Stimulated activated CD4-positive, alpha-beta T cell treated with anti-CD3 and anti-CD28 coated beads, Interleukin-1b, Interleukin-23, amount 100 ng/mL, for 24 hours (primary cell): ENCODE measurements at places on chromosomes 5 and 9.

DNA sequence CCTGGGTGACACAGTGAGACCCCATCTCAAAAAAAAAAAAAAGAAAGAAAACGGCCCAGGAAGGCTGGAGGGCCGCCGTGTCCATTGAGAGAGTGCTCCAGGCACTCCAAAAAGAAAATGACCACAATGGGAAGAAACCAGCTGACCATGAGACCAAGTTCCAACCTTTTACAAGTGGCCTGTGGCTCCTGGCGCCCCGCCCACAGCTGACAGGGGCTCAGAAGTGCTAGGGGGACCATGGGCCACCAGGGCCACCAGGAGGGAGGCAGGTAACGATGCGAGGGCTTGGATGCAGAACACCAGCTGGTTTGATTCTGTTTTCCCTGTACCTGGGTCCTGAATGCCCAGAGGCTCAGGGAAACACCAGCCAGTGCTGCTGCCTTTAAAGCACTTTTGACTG, 34.6 kb downstream of the FXN start:
- no peak for DNase-seq

DNA sequence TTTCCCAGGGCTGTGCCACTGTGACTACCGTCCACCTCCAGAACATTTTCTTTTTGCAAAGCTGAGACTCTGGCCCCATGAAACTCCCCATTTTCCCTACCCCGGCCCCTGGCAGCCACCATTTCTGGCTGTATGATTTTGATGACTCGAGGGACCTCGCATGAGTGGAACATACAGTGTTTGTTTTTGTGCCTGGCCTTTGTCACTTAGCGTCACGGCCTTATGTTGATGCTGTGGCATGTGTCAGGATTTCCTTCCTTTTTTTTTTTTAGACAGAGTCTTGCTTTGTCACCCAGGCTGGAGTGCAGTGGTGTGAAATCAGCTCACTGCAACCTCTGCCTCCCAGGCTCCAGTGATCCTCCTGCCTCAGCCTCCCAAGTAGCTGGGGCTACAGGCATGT, 42.7 kb downstream of the ASS1 start:
- no peak for DNase-seq

DNA sequence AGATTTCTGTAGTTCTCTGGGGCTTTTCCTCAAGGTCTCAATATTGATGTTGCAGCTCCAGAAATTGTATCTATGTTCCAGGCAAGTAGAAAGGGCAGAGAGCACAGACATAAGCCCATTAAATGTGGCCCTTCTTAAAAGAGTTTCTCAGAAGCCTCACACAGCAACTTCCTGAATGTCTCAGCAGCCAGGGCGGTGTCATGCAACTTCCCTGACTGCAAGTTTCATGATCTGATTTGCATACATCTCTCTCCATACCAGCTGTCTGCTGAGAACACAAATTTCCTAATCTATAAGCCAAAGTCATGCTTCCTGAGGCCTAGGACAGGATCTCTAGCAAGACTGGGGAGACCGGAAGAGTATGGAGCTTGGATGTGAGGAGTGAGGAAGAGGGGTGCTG, 13.0 kb downstream of the RGS7BP start:
- DNase-seq, result no peak

GRCh38 chr9:5978523-5978922, 36.9 kb downstream of the RANBP6 start:
- DNase-seq, result no peak

- DNase-seq, result no peak
These were observed 73.6 kb downstream of the CYLC2 start for GRCh38 chr9:103068753-103069152.

DNA sequence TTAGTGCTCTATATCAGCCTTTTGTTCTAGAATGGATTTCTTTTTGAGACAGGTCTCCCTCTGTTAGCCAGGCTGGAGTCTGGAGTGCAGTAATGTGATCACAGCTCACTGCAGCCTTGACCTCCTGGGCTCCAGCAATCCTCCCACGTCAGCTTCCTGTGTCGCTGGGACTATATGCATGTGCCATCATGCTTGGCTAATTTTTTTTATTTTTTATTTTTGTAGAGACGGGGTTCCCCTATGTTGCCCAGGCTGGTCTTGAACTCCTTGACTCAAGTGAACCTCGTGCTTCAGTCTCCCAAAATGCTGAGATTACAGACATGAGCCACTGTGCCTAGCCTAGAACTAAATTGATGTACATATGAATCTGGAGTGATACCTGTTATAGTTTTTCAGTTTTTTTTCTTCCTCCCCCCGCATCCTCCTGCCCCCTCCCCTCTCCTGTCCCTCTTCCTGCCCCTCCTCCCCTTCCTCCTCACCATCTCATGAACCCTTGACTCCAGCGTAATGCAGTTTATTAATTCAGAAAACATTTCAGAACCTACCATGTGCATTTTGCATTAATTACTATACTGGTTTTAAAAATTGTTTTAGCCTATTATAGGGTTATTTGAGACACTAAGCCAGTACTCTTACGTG, 37.4 kb upstream of the TNFAIP8 start:
- DNase-seq, result no peak

DNA sequence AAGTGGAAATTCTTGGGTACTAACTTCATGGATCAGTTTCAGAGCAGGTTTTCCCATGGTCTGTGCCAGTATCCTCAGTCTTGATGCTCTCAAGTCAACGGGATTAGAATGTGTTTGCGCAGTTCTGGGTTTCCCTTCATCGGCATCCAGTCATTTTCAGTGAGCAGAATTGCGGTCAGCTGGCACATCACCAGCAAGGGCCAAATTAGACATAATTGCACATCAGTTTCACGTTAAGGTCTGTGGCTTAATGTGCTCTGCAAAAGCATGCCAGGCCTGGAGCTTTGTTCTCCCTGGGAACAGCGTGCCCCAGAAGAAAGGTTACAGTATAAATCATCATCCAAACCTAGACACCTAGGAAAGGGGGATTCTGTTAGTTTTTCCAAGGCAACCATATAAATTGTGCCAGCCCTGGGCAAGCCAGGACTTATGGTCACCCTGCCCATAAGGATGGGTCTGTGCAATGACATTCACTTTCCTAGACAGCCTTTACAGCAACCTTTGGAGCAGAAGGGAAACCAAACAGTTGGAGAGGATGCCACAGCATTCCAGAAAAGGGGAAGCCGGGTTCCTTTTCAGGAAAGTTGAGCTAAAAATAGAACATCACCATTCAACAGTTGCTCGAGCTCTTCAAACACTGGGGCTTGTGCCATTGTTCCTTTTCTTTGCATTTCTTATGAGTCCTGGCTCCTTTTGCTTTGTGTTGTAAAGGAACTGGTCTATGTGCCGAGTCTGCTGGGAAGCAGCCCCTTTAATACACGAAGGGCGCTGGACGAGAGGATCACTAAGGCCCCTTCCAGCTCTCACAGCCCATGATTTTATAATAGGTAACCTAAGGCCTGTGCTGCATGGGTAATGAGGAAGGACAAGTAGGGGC, 23.1 kb downstream of the IQGAP2 start:
- no peak for DNase-seq

DNA sequence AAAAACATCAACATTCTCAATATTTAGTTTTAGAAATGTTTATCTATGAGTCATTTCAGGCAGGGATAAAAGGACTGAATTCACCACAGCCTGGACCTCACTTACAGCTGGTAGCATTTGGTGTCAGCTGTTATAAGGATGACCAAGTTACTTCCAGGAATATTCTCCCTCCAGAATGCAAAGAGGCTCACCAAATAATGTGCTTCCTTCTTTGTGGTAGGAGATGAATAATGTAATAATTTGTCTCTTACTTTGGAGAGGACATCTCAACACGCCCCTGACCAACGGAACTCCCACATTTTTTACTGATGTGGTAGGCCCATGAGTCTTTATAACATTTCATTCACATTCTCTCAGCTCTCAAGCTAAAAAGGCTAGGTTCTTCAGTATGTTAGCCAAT, 825.9 kb upstream of the GRAMD2B start:
- no peak for DNase-seq

DNA sequence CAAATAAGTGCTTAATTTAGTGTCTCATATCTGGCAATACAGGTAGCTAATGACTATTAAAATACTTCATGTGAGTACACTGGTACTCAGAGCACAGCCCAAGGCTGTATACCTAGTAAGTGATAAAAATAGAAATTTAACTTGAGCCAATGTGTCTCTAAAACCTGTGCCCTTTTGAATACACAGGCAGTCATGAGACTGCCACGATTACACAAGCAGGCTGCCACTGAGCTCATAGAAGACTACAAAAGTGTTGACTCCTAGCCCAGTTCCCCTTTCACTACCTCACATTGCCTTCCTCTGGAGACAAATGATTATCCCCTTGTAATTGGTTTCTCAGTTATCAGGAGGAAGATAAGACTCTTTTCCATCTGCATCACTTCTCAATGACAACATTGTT, 66.3 kb upstream of the PAPPA start:
- DNase-seq, result no peak

GRCh38 chr5:121667292-121667691, 184.4 kb upstream of the FTMT start:
- DNase-seq, result no peak

DNA sequence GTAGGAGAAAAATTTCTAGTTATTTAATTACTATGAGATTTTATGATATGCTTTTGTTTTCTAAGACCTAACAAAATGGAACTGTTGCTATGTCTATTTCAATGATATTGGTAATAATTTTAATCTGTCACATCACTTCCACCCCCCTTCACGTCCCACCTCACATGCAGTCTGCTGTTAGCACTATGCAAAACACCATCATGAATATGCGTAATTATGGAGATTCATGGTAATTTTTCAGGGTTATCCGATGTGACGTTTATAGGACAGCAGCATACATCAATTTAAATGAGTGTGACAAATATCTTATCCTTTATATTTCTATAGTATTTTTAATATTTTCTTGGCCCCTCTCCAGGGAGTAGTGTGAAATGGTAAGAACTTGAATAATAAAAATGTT, 283.8 kb upstream of the TMEM161B start:
- no peak for DNase-seq

- no peak for DNase-seq
These were observed 174.7 kb downstream of the IRX2 start for GRCh38 chr5:2576823-2577222.

DNA sequence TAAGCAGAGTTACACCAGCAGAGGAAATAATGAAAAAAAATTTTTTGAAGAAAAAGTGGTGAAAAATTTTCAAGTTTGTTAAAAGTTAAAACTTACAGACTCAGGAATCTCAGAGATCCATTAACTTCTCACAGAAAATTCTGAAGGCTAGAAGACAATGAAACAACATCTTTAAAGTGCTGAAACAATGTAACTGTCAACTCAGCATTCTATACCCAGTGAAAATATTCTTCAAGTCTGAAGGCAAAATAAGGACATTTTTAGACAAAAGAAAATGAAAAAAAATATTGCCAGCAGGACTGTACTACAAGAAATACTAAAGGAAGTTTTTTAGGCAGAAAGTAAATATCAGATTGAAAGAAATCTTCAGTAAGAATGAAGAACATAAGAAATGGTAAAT, 36.7 kb upstream of the RGMB start:
- DNase-seq, result no peak

DNA sequence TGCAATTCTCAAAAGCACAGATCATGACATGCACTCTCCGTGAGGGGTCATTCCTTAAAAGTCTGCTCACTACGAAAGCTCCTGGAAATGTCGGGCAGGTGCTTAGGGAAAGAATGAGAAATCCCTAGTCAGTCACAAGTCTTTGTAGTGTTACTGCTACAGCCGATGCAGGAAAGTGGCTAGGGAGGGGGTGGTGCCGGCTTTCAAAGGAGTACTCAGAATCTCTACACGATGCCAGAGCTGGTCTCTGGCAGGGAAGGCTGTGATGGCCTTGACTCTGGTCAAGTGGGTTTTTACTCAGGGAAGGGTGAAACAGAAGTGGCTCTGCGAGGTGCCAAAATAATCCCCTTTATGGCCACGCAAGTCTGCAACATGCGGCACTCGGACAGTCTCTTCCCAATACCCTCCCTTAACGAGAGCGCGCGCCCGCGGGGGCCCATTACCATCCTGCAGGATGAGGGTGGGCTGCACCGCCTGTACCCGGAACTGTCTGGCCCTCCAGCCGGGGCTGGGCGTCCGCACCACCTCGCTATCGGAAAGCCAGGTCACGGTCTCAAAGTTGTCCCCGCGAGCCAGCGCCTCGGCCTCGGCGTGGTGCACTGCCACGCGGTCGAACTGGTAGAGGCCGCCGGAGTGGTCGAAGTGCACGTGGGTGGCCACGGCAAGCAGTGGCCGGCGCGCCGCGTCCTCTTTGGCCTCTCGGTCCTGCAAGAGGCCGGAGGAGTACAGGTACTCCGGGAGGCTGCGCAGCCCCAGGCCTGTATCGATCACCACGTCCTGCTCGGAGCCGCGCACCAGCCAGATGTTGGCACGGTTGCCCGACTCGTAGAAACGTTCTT, 956 bp downstream of the MBLAC2 start:
- peak; percentile 13 for DNase-seq

DNA sequence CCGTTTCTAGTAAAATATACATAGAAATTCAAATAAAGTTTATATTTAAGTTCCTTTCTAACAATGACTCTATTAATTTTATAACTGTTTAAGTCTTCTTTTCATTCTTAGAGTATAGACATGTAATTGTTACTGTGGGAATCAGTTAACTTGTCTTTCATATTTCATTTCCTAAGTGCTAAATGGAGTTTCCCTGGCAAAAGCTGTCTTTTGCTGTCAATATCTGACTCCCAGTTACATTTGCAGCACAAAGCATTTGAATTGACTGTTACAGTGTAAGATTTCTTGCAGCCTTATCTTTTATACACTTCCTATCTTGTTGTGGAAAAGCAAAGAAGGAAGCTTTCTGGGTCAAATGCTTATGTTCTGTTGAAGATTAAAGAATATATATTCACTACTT, 1026.3 kb downstream of the CDH9 start:
- DNase-seq, result no peak

GRCh38 chr5:30994176-30994575, 199.3 kb upstream of the CDH6 start:
- DNase-seq, result no peak

DNA sequence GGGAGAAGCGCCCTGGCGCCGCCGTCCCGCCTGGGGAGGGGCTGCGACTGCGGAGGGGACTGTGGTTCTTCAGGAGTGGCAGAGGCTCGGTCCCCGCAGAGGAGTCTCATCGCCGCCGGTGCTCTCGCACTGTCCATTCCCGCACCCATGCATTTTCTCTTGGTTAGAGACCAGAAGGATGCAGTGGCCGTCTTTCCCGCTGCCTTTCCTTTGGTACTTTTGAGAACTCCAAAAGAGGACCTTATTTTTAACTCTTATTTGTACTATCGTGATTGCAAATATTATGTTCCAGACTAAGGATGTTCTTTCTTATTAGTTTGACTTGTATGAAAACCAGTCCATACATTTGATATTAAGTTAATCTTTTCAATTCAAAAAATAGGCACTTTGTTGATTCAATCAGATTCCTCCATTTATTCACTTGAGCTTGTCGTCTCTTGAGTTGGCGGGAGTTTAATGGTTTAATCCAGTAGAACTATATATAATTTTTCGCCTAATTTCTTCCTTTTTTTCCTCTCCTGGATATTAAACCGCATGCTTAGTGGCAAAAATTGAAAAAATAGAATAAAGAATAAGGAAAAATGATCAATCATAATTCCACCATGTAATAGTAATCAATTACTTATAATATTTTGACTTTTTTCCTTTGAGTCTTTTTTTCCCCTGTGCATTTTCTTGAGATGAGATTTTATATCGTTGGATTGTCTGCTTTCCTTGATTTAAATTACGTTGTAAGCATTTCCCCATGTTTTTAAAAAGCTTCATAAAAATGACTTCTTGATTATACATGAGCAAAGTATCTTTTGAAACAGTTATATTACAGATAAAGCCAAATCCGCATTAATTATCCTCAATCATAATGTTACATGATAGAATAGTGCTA, 861 bp downstream of the ZFYVE16 start:
- DNase-seq, result no peak

GRCh38 chr9:136324501-136325300, 2.6 kb upstream of the GPSM1 start:
- DNase-seq, result no peak
